Foreskin melanocyte (primary cell): ENCODE measurements at places on chromosomes 13 and 19.

DNA sequence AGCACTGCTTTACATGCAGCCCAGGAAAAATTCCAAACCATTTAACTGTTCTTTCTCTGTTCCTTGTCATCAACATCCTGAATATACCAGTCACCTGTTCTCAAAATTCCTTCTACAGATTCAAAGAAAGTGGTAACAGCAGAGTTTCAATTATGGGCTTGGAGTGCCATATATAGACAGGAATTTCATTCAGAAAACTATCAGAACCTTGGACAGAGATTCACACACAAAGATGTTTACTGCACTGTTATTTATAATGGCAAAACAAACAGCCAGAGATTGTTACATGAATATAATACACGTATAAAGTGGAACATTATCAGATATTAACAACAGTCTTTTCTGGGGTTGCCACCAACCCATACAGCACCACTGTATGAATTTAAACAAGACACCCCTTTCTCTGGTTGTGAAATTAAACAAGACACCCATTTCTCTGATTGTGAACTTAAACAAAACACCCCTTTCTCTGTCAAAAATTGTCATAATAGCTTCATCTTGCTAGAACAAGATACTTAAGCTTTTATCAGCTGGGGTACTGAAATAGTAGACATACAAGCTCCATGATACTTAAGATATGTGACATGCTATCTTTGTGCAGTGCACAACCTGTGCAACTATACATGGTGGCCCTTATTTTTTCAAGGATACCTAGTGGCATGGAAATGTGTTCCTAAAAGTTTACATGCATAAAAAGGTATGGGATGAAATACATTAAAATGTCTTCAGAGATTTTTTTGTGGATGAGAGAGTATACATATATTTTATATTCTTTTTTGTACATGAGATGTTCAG lies 12.6 kb downstream of the CACNA1A start:
- DNase-seq, result no peak

DNA sequence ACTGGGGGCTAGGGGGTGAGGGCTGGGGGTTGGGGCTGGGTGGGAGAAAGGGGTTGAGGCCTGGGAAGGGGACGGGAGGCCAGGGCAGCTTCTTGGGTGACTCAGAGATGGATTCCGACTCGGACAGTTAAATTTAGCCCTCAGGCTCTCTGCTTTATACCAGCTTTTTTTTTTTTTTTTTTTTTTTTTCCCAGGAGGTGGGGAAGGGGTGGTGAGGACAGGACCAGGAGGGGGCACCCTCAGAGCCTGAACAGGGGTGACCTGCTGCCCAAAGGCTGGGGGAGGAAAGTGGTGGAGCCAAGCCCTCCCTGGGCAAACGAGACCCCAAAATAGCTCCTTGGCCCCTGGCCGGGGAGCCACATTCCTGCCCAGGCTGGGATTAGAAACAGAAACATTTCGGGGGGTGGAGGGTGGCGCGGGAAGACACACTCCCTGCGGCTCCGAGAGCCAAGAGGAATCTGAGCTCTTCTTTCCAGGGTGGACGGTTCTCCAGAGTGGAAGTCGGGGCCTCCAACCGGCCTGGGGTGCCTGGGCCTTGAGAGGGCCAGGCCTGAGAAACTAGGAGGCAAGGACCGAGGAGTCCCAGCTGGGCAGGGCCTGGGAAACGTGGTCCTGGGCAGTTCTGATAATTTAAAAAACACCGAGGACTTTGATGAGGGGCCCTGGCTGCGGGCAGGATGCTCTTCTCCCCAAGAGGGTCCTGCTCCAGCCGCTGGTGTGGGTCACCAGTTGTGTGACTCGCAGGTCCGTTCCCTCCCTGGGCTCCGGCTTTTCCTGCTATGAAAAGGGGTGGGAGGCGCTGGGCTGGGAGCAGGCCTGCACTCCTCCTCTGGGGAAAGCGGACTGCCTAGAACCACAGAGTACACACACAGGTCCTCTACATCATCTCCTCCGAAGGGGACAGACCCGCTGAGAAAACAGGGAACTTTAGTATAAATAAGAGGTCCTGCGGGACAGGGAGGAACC lies 813 bp upstream of the DMPK start:
- DNase-seq, result peak; percentile 51

- no peak for DNase-seq
Measured at GRCh38 chr13:110240352-110240751, 66.6 kb downstream of the COL4A1 start.

DNA sequence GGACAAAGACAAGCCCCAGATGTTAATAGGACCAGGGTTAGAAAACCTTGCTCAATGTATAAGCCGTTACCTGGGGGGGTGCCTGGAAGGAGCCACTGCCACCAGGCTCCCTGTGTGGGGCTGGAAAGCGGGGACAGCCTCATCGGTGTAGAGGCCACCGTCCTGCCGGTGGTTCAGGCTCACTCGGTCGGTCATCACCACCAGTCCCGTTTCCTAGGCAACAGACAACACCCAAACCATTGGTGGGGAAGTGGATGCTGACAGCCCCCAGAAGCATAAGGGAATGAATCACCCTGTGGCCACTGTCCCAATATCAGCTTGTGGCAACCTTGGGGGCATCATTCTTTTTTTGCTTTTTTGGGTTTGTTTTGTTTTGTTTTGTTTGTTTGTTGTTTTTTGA lies 55.8 kb downstream of the CPAMD8 start:
- DNase-seq, result no peak

DNA sequence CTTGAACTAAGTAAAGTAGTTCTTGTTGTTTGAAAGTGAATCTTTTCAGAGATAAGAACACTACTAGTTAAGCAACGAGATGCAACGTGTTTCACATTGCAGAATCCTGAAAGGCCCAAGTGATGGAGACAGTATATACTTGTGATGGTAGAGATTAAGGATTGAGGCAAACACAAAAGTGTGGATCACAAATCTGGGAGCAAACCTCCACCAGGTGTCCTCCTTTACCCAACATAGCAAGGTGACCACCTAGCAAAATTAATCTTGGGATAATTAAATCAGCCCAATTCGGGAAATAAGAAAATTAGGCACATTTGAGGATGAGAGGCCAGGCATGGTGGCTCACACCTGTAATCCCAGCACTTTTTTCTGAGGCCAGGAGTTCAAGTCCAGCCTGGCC lies 563.9 kb downstream of the DACH1 start:
- no peak for DNase-seq

- no peak for DNase-seq
Measured at GRCh38 chr19:18551631-18552030, 6.0 kb upstream of the KXD1 start.

GRCh38 chr13:113816946-113817859 lies 46.7 kb downstream of the GAS6 start:
- peak; percentile 39 for DNase-seq

GRCh38 chr19:12126707-12127106 lies 13.4 kb downstream of the ZNF20 start:
- DNase-seq, result no peak

GRCh38 chr13:49113526-49114286 lies 106.4 kb upstream of the MLNR start:
- no peak for DNase-seq

DNA sequence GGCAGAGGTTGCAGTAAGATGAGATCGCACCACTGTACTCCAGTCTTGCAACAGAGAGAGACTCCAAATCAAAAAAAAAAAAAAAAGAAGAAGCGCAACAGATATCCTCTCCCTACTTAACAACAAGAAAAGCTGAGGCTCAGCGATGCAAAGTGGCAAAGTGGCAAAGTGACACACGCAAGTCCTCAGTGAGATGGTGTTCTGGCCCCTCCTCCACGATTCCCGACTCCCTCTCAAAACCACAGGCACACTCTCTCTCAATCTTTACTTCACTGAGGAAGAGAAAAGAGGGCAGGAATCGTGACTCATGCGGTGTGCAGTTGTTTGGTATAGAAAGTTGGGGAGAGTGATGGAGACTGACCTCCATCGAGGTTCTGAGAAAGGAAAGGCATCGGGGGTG lies 12.6 kb downstream of the FFAR2 start:
- DNase-seq, result no peak

DNA sequence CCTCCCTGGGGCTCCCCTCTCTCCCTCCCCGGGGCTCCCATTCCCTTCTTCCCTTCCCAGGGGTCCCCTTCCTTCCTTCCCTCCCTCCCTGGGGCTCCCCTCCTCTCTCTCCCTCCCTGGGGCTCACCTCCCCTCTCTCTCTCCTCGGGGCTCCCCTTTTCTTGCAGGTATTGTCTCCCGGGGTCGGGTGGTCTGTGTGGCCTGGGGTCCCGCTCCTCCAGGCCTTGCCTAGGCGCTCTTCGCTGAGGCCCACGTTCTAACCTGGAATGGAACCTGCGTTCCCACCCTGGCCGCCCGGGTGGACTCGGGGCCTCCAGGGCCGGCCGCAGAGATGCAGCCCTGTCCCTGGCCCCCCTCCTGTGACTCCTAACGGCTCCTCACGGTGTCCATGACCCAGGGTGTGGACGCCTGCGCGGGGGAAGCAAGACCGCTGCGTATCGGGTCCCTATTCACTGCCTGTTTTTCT lies 940 bp upstream of the DCUN1D2 start:
- no peak for DNase-seq

DNA sequence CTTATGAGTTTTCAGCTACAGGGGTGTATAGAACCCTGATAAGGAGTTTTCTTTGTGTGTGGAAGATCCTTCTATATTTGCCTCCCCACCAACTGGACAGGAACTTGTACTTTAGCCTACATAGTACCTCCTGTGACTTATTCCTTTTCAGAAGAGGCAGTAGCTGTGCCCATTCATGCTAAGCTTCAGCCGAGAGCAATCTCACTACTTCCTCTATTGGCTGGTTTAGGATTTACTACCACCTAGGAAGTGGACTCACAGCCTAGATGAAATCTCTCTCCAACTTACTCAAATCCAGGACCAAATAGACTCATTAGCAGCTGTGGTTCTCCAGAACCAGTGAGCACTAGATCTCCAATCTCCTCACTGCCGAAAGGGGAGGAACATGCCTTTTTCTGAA lies 2.3 kb upstream of the REX1BD start:
- no peak for DNase-seq

DNA sequence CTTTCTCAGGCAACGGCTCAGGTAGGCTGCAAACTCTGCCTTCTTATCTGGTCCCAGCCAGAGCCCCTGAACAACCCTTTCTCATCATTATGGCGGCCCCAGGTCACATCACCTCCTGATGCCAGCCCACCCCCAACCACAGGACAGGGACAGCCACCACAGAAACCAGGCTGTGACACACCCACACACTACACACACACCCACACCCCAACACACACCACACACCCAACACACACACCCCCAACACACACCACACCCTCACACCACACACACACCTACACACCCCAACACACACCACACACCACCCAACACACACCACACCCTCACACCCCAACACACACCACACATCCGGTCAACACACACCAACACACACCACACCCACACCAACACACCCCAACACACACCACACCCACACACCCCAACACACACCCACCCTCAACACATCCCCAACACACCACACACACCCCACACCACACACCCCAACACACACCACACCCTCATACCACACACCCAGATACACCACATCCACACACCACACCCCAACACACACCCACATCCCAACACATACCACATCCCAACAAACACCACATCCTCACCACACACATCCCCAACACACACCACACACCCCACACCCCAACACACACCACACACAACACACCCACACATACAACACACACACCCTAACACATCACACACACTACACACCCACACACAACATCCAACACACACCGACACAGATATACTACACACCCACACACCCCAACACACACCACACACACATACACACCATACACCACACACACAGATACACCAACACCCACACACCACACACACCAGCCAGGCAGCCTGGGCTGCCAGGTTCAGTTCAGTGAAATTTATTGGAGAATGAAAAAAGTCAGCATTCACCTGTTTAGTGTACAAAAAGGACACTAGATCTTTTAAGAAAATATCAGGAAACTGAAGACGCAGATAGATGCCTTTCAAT lies 4.2 kb upstream of the ISYNA1 start:
- no peak for DNase-seq

- DNase-seq, result no peak
Measured at GRCh38 chr13:23777575-23777870, 111.7 kb downstream of the MIPEP start.

GRCh38 chr13:34931572-34931971 lies 10.5 kb upstream of the NBEA start:
- DNase-seq, result no peak

- no peak for DNase-seq
Measured at GRCh38 chr13:76754414-76754813, 131.8 kb downstream of the KCTD12 start.

- DNase-seq, result no peak
Measured at GRCh38 chr19:43395561-43395960, 19.1 kb upstream of the TEX101 start.

DNA sequence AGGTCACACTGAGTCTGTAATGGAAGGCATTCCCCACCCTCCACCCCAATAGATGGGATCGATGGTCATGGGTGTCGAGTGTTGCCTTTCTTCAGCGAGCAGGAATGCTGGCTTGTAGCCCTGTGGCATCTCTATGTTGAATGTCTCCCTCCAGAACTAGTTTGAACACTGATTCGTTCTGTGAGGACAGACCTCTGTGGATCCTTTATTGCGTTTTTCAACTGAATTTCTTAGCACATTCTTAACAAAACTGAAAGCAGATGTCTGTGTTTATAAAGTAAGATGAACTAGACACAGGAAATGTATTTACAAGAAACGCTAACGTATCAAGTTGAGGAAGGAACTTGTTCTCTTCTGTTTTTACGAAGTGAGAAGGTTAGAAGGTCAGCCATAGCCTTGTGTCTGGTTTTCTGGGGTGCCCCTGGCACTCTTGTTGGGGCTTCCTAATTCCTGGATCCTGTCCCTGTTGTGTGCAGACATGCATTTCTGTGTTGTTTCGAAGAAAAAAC lies 36.8 kb upstream of the TM9SF2 start:
- no peak for DNase-seq

DNA sequence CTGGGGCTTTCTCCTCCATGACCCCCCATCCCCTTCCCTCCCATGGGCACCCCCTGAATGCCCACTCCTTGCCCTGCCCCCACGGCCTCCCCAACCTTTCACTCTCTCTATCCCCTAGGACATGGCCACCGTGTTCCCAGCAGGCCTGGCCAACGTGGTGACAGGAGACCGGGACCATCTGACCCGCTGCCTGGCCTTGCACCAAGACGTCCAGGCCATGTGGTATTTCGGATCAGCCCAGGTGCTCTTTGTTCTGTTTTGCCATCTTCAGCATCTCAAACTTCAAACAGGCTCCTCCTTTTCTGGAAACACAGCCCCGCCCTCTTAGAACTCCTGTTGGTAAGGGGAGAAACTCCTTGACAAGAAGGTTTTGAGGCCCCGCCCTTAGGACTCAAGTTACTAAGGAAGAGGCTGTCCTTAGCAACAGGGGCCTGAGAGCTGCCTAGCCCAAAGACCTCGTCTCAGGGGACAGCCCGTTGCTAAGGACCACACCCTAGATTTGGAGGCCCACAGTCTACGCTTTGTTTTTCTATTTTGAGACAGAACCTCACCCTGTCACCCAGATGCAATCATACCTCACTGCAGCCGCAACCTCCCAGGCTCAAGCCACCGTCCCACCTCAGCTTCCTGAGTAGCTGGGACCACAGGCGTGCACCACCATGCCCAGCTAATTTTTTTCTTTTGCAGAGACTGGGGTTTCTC lies 5.1 kb upstream of the FLT3LG start:
- DNase-seq, result no peak
